ENCODE measurements at places on chromosomes 2 and 18. TPM values are rescaled to one million over a fixed set of nuclear protein-coding genes. Genes with fewer than 3 reads are reported as not detected.
A peak's percentile ranks its signal among the peaks of the same experiment; 100 is the strongest.

DNA sequence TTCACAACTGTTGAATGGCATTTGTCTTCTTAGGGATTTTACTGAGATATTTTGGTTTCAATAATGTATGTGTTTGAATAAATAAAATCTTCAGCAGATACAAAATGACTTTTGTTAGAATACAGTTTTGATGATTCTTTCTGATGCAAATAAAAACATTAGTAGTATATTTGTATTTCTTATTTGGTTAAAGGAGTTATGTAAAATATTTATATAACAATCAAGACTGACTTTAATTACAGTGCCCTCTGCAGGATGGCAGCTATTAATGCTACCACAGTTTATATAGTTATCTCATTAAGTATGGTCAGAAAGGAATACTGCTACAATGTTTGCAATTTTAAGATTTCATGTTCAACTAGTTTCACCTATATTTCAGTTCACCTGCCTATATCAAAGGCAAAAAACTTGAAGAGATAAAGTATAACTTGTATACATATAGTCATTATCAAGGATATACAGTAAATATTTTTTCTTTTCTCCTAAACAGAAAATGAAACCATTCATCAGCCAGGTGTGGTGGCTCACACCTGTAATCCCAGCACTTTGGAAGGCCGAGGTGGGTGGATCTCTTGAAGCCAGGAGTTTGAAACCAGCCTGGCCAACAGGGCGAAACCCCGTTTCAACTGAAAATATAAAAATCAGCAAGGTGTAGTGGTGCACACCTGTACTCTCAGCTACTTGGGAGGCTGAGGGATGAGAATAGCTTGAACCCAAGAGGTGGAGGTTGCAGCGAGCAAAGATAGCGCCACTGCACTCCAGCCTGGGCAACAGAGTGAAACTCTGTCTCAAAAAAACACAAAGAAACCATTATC is 19.8 kb downstream of the ARL5A start:
- peak; percentile 36 for DNase-seq
- peak overlapping the region; percentile 24 for H3K27ac ChIP-seq
- no peaks in the 10 kb centered on the region for H3K4me1 ChIP-seq
- no peaks in the 10 kb centered on the region for H3K27me3 ChIP-seq
- peaks cover 22% of the 10 kb centered on the region for H3K36me3 ChIP-seq

- DNase-seq, result no peak
- H3K4me3 ChIP-seq, result no peak overlapping the region
- H3K27ac ChIP-seq, result no peak overlapping the region
- H3K4me1 ChIP-seq, result no peaks in the 10 kb centered on the region
- H3K27me3 ChIP-seq, result peaks cover 9% of the 10 kb centered on the region
These were observed 17.0 kb downstream of the TNFAIP6 start for GRCh38 chr2:151374436-151374835.

- no peaks in the 10 kb centered on the region for H3K4me1 ChIP-seq
- H3K27ac ChIP-seq, result no peak overlapping the region
- no peaks in the 10 kb centered on the region for H3K36me3 ChIP-seq
- no peak overlapping the region for H3K4me3 ChIP-seq
- peaks cover 27% of the 10 kb centered on the region for H3K27me3 ChIP-seq
- DNase-seq, result no peak
These were observed 202.0 kb upstream of the SLC14A2 start for GRCh38 chr18:45413180-45413836.

- H3K27me3 ChIP-seq, result peaks cover 10% of the 10 kb centered on the region
- DNase-seq, result no peak
- H3K4me1 ChIP-seq, result no peaks in the 10 kb centered on the region
- peaks cover 10% of the 10 kb centered on the region for H3K36me3 ChIP-seq
These were observed 79.7 kb downstream of the ZDBF2 start for GRCh38 chr2:206354129-206354528.

- no peaks in the 10 kb centered on the region for H3K36me3 ChIP-seq
- H3K27ac ChIP-seq, result no peak overlapping the region
- H3K27me3 ChIP-seq, result no peaks in the 10 kb centered on the region
- DNase-seq, result no peak
These were observed 95.7 kb downstream of the ASXL3 start for GRCh38 chr18:33673689-33674088.

DNA sequence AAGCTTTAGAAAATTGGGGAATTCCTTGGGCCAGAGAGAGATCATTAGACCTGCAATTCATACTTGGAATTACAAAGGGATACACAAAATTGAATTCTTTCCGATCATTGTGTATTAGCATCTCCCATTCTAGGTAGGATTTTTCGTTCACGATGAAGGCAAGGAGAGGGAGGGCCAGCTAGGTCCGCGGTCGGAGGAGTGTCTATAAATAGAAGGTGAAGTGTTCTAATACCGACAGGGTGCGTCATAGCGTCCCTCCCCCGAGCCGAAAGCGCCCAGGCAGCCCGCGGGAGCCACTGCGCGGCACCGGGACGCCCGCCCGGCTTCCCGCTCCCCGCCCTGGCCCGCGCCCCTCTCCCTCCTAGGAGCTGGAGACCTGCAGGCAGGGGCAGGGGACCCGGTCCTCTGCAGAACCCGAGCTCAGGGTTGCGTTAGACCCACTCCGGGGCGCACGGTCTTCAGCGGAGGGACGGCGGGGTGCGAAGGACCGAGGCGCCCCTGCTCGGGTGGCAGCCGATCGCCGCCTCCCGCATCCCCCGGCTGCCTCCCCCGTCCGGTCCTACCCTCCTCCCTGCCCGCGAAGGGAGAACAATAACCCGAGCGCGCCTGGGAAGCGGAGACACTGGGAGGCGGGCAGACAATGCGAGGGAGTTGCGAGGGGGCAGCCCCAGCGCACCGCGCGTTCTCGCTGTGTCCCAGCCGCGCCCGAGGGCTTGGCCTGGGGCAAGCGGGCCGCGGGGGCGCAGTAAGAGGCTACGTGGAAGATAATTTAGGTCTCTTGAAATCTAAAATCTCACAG is 114.2 kb upstream of the SERTAD2 start:
- no peaks in the 10 kb centered on the region for H3K36me3 ChIP-seq
- peak; percentile 73 for DNase-seq
- H3K4me1 ChIP-seq, result peaks cover 23% of the 10 kb centered on the region
- no peaks in the 10 kb centered on the region for H3K27me3 ChIP-seq

DNA sequence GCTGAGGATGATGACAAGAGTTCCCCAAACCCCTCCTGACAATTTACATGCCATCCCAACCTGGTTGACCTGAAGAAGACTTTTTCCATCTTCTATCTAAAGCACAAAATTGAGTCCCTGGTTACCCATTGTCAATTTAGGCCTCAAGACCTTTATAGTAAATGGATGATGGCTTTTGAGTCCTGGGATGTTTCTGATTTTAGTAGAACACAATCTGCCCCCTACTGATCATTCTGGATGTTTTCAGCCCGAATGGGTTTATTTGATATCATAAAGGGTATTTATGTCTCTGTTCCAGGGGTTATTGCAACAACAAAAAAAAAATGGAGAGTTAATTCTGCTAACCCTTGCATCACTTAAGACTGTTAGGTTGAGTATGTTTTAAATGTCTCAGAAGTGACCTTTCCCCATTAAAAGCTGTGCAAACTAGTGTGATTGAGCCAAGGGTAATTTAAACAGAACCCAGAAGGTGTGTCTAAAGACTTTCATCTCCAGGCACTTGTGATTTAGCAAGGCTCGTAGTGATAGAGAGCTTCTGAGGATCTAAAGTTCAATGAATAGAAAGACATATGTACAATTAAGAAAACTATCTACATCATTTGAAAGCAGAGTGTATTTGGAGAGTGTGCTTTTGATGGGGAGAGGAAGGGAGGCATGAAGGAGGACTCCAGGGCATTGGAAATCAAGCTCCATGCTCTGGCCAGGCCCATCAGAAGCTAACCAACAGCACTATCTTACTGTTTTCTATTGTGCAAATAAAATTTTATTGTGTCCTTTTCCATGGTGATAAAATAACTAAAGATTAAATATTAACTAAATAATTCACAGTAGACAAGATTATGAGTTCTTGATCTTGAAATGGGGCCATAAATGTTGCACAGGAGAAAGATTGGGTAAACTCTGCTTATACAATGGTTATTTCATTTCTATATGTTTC is 96.6 kb upstream of the NOSTRIN start:
- H3K4me3 ChIP-seq, result no peak overlapping the region
- peaks cover 7% of the 10 kb centered on the region for H3K36me3 ChIP-seq
- DNase-seq, result no peak
- no peaks in the 10 kb centered on the region for H3K27me3 ChIP-seq
- H3K27ac ChIP-seq, result no peak overlapping the region

- H3K27me3 ChIP-seq, result no peaks in the 10 kb centered on the region
- H3K4me1 ChIP-seq, result peaks cover 11% of the 10 kb centered on the region
- no peak overlapping the region for H3K27ac ChIP-seq
- no peak for DNase-seq
These were observed 79.5 kb downstream of the ARMC9 start for GRCh38 chr2:231277962-231278361.

GRCh38 chr18:63073481-63073880 is 246.1 kb downstream of the BCL2 start:
- peak; percentile 24 for DNase-seq
- H3K27ac ChIP-seq, result no peak overlapping the region
- peaks cover 17% of the 10 kb centered on the region for H3K4me1 ChIP-seq
- no peaks in the 10 kb centered on the region for H3K36me3 ChIP-seq

DNA sequence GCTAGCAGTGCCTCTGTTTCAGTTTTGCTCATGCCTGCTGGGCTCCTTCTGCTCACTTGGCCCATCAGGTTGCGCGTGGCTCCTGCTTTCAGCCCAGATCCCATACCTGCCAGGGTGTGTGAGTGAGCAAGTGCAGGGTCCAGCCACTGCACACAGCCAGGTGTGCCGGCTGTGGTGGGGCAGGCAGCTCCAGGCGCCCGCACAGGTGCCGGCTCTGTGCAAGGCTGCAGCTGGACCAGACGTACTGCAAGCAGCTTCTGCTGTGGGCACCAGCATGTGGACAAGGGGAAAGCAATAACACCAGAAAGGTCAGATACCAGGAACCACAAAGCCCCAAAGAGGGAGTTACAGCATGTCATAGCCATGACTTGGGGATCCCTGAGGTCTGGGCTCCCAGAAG is 5.6 kb upstream of the PCARE start:
- H3K27me3 ChIP-seq, result no peaks in the 10 kb centered on the region
- DNase-seq, result no peak
- H3K4me1 ChIP-seq, result no peaks in the 10 kb centered on the region
- no peaks in the 10 kb centered on the region for H3K36me3 ChIP-seq
- H3K4me3 ChIP-seq, result no peak overlapping the region

DNA sequence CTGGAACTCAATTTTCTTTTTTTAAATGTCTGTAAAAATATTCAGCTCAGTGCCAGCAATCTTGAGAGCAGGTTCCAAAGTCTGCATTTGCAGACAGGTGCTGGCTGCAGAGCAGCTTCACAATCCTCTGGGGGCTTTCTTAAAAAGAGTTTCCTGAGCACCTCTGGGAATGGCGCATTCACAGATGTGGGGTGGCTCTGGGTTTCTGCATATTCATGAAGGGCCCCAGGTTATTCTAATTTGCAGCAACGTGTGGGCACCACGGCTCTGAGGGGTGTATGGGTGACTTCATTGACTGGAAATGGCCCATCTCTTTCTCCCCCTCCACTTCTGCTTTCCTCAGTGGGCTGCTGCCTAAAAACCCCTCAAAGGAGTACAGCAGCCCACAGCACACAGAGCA is 225.0 kb upstream of the APCDD1 start:
- no peak overlapping the region for H3K27ac ChIP-seq
- H3K4me1 ChIP-seq, result peaks cover 5% of the 10 kb centered on the region
- DNase-seq, result no peak

DNA sequence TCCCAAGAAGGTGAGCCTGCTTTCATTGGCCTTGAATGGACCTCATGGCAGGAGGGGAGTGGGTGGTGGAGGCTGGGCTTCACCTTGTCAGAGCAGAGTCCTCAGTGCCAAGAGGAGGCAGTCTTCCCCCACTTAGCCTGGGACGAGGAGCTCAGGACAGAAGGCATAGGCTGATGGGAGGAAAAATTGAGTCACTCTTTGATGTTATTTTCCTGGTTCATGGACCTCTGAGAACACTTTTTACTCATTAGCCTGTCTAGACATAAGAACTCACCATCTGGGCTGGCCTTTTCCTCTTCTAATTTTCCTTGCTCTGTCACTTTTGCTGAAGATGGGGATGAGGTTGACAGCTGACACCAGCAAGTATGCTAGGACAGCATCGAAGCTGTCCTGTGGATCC is 225.7 kb upstream of the TNP1 start:
- H3K27ac ChIP-seq, result no peak overlapping the region
- H3K4me1 ChIP-seq, result peaks cover 7% of the 10 kb centered on the region
- peaks cover 18% of the 10 kb centered on the region for H3K27me3 ChIP-seq
- no peaks in the 10 kb centered on the region for H3K36me3 ChIP-seq
- no peak overlapping the region for H3K4me3 ChIP-seq

Gene CRYGD
- not detected for polyA plus RNA-seq

Gene TXNDC9
- polyA plus RNA-seq, result 55.3 TPM

Gene TMEM247
- not detected for polyA plus RNA-seq

Gene FSIP2
- not detected for polyA plus RNA-seq

Gene SIX3
- not detected for polyA plus RNA-seq
